ENCODE measurements at places on chromosomes 7 and 10. TPM values are rescaled to one million over a fixed set of nuclear protein-coding genes. Genes with fewer than 3 reads are reported as not detected.

ANKRD7 gene
- total RNA-seq: 2.5 TPM

UTF1 gene
- 0.35 TPM for total RNA-seq

RTKN2 gene
- total RNA-seq: 5.7 TPM

EPDR1 gene
- 34.3 TPM for total RNA-seq

PRSS37 gene
- not detected for total RNA-seq

FRMD4A gene
- 63.1 TPM for total RNA-seq

GRID2IP gene
- 1.5 TPM for total RNA-seq

CPEB3 gene
- 4.8 TPM for total RNA-seq

OR2AE1 gene
- not detected for total RNA-seq

PEX1 gene
- total RNA-seq: 26.6 TPM

C10orf120 gene
- total RNA-seq: not detected

PTPRN2 gene
- total RNA-seq: 6.2 TPM

OR2A42 gene
- 0.06 TPM for total RNA-seq

HOXA9 gene
- 61.6 TPM for total RNA-seq

PTN gene
- total RNA-seq: 73.8 TPM

IFRD1 gene
- total RNA-seq: 44.1 TPM

ERVW-1 gene
- not detected for total RNA-seq

SKIDA1 gene
- 7.5 TPM for total RNA-seq

TEX36 gene
- not detected for total RNA-seq

NKX2-3 gene
- total RNA-seq: not detected

OR2A7 gene
- total RNA-seq: 17.2 TPM

SFRP4 gene
- total RNA-seq: 11.2 TPM

MEOX2 gene
- 8.3 TPM for total RNA-seq

NAT16 gene
- total RNA-seq: not detected

OR2A5 gene
- total RNA-seq: not detected

NXPH1 gene
- total RNA-seq: 0.23 TPM

HMX2 gene
- 0.99 TPM for total RNA-seq

WNT8B gene
- total RNA-seq: 0.29 TPM

ACSM6 gene
- 0.12 TPM for total RNA-seq

SFTPA1 gene
- 0.88 TPM for total RNA-seq

UNCX gene
- total RNA-seq: 7.5 TPM

MGMT gene
- total RNA-seq: 30.7 TPM

RFC2 gene
- 26.7 TPM for total RNA-seq

SPDYE8 gene
- not detected for total RNA-seq

SEC24C gene
- total RNA-seq: 52.0 TPM

All from metanephros (tissue), 2 donors.